Activated CD8-positive, alpha-beta memory T cell treated with anti-CD3 and anti-CD28 coated beads, Interleukin-2, amount 10 ng/mL, durations not matched to agents 7 days and 5 days (primary cell): ENCODE measurements at places on chromosomes 13 and 19. TPM values are rescaled to one million over a fixed set of nuclear protein-coding genes. Genes with fewer than 3 reads are reported as not detected.

The TMEM150B gene
- 1.2 TPM for total RNA-seq

The KCNN1 gene
- total RNA-seq = 0.21 TPM

The KLK13 gene
- total RNA-seq = not detected

The LILRB1 gene
- 3.0 TPM for total RNA-seq

The LNX2 gene
- total RNA-seq = 5.9 TPM

The NTN5 gene
- total RNA-seq = 0.64 TPM

The RAD23A gene
- total RNA-seq = 168 TPM
